Mesenchymal stem cell (in vitro differentiated cells and primary cell): ENCODE measurements at places on chromosomes 16 and 17.

GRCh38 chr17:73957564-73957963, 245.9 kb upstream of the RPL38 start:
- H3K27ac ChIP-seq, result no peak overlapping the region
- H3K4me1 ChIP-seq, result peaks cover 6% of the 10 kb centered on the region
- peaks cover 16% of the 10 kb centered on the region for H3K27me3 ChIP-seq
- H3K4me3 ChIP-seq, result no peak overlapping the region

DNA sequence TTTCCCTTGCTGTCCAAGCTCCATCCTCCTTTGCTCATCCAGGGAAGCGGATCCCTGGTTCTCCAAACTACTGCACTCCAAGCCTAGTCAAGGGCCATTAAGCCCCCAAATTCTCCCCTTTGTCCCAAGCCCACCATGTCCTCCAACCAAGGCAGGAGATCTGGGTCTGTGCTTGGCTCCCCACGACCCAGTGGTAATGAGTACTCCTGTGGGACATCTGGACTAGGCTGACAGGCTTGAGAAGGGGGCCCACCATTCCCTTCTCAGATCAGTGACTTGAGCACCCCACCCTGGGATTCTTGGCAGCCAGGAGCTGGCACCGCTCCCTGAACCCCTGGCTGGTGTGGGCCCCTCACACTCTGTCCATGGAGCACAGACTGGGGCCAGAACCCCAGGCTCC, 17.1 kb downstream of the OSBPL7 start:
- no peak overlapping the region for H3K4me3 ChIP-seq
- no peak overlapping the region for H3K27ac ChIP-seq
- no peak for DNase-seq
- peaks cover 28% of the 10 kb centered on the region for H3K36me3 ChIP-seq
- H3K27me3 ChIP-seq, result peaks cover 75% of the 10 kb centered on the region

GRCh38 chr16:23072769-23073549, 76.3 kb downstream of the USP31 start:
- H3K36me3 ChIP-seq, result peaks cover 23% of the 10 kb centered on the region
- H3K27me3 ChIP-seq, result no peaks in the 10 kb centered on the region
- H3K4me3 ChIP-seq, result no peak overlapping the region

GRCh38 chr17:182050-182751, 751 bp upstream of the DOC2B start:
- peaks cover 82% of the 10 kb centered on the region for H3K27me3 ChIP-seq
- peaks cover 6% of the 10 kb centered on the region for H3K36me3 ChIP-seq
- peaks cover 17% of the 10 kb centered on the region for H3K4me1 ChIP-seq
- H3K4me3 ChIP-seq, result no peak overlapping the region
- no peak for DNase-seq
- H3K27ac ChIP-seq, result no peak overlapping the region

DNA sequence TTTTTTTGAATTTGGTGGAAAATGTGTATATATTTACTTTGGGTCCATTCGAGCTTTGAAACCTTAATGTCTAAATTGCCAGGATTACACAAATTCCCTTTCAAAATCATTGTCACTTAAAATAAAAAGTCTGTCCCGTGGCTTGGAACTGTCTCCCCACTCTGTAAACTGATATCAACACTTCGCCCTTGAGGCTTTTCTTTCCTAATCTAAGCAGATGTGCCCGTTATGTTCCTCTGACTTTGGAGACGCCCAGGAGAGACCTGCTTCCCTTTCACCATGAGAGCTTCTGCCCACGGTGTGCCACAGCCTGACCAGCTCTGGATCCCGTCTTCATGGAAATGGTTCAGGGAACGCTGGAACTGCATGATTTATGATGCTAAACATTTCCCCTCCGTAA, 151.3 kb downstream of the C16orf95 start:
- peaks cover 2% of the 10 kb centered on the region for H3K4me1 ChIP-seq
- H3K27me3 ChIP-seq, result peaks cover 52% of the 10 kb centered on the region
- H3K4me3 ChIP-seq, result no peak overlapping the region
- no peaks in the 10 kb centered on the region for H3K36me3 ChIP-seq

DNA sequence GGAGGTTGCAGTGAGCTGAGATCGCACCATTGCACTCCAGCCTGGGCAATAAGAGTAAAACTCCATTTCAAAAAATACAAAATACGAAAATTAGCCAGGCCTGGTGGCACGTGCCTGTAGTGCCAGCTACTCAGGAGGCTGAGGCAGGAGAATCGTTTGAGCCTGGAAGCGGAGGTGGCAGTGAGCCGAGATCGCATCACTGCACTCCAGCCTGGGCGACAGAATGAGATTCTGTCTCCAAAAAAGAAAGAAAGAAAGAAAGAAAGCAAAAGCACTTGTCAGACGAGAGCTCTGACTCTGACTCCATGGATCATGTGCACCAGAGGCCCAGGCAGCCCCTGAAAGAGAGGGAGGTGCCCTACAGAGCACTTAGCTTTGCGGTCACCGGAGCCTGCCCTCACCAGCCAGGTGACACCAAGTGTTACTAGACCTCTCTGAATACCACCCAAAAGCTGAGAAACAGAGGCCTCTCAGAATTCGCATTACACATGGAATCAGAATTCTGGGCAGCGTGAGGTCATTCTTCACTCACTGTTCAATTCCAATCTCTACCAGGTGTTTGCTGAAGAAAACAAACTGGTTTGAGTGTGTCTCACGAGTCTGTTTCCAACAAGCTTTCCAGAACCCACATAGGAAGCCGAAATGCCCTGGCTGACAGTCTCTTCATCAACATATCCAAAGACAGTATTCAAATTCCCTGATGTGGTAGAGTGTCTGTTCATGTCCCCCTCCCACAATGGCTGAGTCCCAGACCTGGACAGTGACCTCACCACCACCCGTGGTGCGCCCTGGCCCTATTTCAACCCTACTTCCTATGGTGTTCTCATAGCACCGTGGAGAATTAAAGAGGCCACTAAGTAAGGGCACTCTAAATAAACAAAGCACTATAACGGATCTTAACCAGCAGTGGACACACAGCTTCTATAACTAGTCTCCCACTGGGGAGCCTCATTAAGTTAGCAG, 1.5 kb downstream of the FLCN start:
- H3K27me3 ChIP-seq, result no peaks in the 10 kb centered on the region
- peak overlapping the region; percentile 91 for H3K27ac ChIP-seq
- H3K4me3 ChIP-seq, result peak overlapping the region; percentile 100
- peaks cover 24% of the 10 kb centered on the region for H3K36me3 ChIP-seq
- DNase-seq, result peak; percentile 49

- no peaks in the 10 kb centered on the region for H3K27me3 ChIP-seq
- peak; percentile 37 for DNase-seq
- peaks cover 47% of the 10 kb centered on the region for H3K4me1 ChIP-seq
- no peak overlapping the region for H3K4me3 ChIP-seq
- no peak overlapping the region for H3K27ac ChIP-seq
These were observed 11.8 kb downstream of the SREBF1 start for GRCh38 chr17:17824783-17825614.

- no peak overlapping the region for H3K4me3 ChIP-seq
- no peaks in the 10 kb centered on the region for H3K27me3 ChIP-seq
- peaks cover 18% of the 10 kb centered on the region for H3K36me3 ChIP-seq
These were observed 75.7 kb downstream of the SPAG9 start for GRCh38 chr17:51044976-51045375.

DNA sequence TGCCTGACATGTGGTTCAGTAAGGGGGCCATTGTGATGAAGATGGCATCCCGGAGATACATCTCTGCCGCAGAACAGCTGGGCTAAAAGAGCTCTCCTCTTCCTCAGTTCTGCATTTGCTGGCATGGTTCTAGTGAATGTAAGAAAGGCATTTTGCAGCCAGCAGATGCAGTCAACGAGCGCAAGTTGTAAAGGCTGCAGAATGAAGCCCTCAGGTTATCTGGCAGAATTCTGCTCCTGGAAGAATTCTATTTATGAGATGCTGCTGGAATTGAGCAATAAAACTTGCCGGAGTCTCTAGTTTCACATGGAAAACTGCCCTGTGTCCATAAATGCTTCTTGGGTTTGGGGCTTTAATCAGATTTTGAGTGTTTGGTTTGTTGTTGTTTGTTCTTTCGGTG, 176.8 kb upstream of the HSBP1 start:
- H3K4me3 ChIP-seq, result no peak overlapping the region
- DNase-seq, result no peak

GRCh38 chr16:28497861-28498599, 3.6 kb downstream of the APOBR start:
- H3K27ac ChIP-seq, result no peak overlapping the region
- peaks cover 40% of the 10 kb centered on the region for H3K27me3 ChIP-seq
- H3K4me3 ChIP-seq, result no peak overlapping the region
- no peaks in the 10 kb centered on the region for H3K36me3 ChIP-seq

DNA sequence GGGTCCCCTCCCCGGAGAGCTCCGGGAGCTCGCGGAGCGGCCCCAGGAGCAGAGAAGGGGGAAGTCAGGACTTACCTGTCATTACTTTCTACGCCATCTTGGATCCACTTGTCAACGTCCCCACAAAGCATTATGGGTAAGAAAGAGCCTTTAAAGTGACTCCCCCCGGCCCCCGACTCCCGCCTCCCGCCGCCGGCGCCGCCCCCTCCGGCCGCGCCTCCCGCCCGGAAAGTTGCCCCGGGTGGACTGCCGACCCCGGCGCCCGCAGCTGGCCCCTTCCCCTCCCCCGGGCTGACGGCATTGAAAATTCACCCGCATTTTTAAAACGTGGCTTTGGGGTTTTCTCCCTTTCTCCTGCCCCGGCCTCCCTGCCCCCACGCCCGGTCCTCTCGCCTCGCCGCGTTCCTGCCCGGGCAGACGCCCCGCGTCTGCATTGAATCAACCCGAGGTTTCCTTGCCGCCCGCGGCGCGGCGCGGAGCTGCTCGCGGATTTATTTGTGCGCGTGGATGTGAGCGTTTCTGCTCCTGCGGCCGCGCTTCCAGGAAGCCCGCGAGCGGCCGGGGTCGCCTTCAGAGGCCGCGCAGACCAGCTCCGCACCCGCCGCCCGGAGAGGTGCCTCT, at the start of gene HELZ:
TSS of gene HELZ (minus strand) at position 124 of the 621 bp plus-strand sequence. CDS start 26,392 bp downstream, outside the sequence.
- peaks cover 8% of the 10 kb centered on the region for H3K4me1 ChIP-seq
- peaks cover 14% of the 10 kb centered on the region for H3K36me3 ChIP-seq
- peak within 1 kb of the TSS; percentile 79 for H3K27ac ChIP-seq
- H3K4me3 ChIP-seq, result peak within 1 kb of the TSS; percentile 95

DNA sequence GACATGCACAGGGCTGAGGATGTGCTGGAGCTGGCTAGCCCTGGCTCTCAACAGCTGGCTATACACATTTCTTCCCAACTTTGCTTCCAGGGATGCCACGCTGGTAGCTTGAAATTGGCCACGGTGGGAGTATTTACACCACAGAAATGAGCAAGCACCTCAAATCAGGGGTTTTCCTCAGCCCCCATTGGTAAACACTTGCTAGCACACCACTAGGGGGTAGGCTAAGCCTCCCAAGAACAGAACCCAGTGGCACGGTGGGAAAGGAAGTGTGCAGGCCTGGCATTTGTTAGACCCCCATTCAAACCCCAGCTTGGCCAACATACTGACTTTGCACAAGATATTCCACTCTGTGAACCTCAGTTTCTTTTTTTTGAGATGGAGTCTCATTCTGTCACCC, 12.9 kb downstream of the DRC3 start:
- no peak for DNase-seq
- no peaks in the 10 kb centered on the region for H3K27me3 ChIP-seq
- H3K36me3 ChIP-seq, result no peaks in the 10 kb centered on the region
- H3K4me3 ChIP-seq, result no peak overlapping the region

DNA sequence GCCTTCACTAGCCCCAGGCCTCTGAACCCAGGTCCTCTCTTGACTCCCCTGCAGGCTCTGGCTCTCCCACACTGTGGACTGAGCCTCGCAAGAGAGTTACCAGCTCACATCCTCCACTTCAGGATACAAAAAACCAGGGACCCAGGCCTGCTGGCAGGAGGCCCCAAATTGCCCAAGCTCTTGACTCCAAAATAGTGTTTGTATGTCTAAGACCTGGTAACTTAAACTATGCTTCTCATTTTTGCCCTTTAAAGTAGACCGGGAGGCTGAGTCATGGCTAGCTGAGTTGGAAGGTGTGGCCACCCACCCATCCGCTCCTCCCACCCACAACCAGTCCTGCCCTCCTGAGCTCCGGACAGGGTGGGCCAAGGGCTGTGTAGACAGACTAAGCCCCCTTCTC, 250.0 kb downstream of the SOX9 start:
- H3K36me3 ChIP-seq, result no peaks in the 10 kb centered on the region
- peak; percentile 54 for DNase-seq
- H3K4me1 ChIP-seq, result peaks cover 36% of the 10 kb centered on the region
- H3K4me3 ChIP-seq, result no peak overlapping the region
- no peaks in the 10 kb centered on the region for H3K27me3 ChIP-seq

DNA sequence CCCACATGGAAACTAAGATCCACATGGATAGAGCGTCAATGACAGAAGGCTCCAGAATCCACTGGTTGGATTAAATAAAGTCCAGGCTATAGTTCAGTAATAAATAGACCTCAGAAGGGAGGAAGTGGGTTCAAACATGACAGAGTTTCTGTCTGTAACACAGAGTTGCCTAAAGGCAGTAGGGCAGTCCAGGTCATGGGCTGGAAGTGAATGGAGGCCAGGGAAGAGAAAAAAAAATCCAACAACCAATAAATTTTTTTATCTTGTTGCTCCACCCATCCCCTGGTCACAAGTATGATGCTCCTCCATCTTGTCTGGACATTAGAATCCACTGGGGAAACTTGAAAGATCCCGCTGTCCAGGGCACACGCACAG, 92.4 kb downstream of the RGS9 start:
- no peak overlapping the region for H3K27ac ChIP-seq
- no peaks in the 10 kb centered on the region for H3K4me1 ChIP-seq
- no peak overlapping the region for H3K4me3 ChIP-seq
- DNase-seq, result no peak

- H3K4me1 ChIP-seq, result no peaks in the 10 kb centered on the region
- no peak overlapping the region for H3K27ac ChIP-seq
- no peaks in the 10 kb centered on the region for H3K36me3 ChIP-seq
These were observed 22.4 kb upstream of the SCNN1B start for GRCh38 chr16:23279721-23280153.

DNA sequence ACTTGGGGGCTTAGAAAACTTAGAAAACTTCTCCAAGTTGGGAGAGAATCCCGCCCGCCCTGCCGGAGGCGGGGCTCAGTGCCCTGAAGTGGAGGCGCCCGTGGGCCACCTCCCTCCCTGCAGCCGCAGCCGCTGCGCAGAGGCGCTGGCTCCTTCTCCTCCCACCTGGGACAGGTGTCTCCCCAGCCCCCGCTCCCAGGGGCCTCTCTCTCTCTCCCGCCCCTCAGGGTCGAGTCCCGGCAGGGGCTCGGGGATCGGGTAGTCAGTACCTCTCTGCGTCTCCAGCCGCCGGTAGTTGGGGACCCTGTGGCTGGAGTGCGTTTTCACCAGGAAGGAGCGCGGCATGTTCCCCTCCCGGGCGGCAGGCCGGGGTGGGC, 257 bp downstream of the SNAI3 start:
- no peak overlapping the region for H3K27ac ChIP-seq
- H3K36me3 ChIP-seq, result peaks cover 6% of the 10 kb centered on the region
- H3K4me1 ChIP-seq, result peaks cover 31% of the 10 kb centered on the region
- peaks cover 68% of the 10 kb centered on the region for H3K27me3 ChIP-seq
- DNase-seq, result peak; percentile 10
- H3K4me3 ChIP-seq, result peak overlapping the region; percentile 73

GRCh38 chr16:31186176-31186575, 6.2 kb downstream of the FUS start:
- H3K27me3 ChIP-seq, result no peaks in the 10 kb centered on the region
- no peak for DNase-seq
- no peak overlapping the region for H3K4me3 ChIP-seq
- peaks cover 16% of the 10 kb centered on the region for H3K4me1 ChIP-seq
- H3K36me3 ChIP-seq, result peaks cover 58% of the 10 kb centered on the region

- no peak for DNase-seq
- H3K27me3 ChIP-seq, result no peaks in the 10 kb centered on the region
- H3K27ac ChIP-seq, result no peak overlapping the region
- H3K4me1 ChIP-seq, result peaks cover 5% of the 10 kb centered on the region
These were observed 24.9 kb downstream of the UBE2G1 start for GRCh38 chr17:4341616-4341977.
